ENCODE measurements at places on chromosomes 13 and 19.

DNA sequence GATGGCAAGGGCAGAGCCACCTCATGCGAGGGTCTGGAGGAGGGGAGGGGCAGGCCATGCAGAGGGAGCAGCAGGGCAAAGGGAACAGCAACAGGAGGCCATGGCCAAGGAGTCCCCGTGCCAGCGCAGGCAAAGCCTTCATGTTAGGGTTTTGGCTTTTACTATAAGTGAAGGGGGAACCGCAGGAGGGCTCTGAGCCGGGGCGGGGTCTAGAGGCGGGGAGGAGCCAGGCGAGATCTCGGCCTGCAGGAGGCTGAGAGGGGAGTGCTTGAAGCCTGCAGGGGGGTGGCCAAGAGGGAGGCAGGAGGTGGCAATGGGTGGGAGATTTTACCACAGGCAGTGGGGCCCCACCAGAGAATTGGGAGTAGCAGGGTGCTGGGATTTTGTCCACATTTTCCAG is 6.3 kb downstream of the ARHGAP33 start:
- no peak for DNase-seq

DNA sequence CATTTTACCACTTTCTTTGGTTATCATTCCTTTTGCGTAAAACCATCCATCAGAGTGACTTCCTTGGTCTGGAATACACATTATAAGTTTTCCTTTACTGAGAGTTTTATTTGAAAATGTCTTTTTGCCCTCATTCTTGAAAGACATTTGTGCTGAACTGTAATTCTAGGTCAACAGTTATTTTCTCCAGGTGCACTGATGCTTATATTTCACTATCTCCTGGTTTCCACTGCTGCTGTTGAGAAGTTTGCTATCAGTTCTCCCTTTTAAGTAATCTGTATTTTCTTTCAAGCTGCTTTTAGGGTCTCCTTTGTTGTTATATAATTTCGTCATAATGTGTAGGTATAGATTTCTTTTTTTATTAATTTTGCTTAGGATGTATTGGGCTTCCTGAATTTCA is 160.0 kb downstream of the DCT start:
- no peak for DNase-seq

DNA sequence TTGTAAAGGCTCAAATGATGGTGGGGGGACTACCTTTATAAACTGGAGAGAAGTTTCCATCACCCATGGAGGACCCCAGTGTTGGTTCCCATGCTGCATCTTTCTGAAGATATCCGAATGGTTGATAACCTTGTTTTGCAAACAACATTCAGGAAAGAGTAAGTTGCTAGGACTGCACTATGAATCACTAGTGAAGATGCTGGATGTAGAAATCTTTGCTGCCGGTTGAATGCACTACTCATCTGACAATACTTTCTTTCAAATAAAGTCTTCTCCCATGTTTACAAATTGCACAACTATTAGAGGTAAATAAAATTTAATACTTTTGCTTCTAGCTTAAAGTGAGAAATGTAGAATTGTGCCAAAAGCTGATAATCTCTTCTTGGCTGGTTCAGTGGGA is 198.4 kb upstream of the SLITRK6 start:
- no peak for DNase-seq

DNA sequence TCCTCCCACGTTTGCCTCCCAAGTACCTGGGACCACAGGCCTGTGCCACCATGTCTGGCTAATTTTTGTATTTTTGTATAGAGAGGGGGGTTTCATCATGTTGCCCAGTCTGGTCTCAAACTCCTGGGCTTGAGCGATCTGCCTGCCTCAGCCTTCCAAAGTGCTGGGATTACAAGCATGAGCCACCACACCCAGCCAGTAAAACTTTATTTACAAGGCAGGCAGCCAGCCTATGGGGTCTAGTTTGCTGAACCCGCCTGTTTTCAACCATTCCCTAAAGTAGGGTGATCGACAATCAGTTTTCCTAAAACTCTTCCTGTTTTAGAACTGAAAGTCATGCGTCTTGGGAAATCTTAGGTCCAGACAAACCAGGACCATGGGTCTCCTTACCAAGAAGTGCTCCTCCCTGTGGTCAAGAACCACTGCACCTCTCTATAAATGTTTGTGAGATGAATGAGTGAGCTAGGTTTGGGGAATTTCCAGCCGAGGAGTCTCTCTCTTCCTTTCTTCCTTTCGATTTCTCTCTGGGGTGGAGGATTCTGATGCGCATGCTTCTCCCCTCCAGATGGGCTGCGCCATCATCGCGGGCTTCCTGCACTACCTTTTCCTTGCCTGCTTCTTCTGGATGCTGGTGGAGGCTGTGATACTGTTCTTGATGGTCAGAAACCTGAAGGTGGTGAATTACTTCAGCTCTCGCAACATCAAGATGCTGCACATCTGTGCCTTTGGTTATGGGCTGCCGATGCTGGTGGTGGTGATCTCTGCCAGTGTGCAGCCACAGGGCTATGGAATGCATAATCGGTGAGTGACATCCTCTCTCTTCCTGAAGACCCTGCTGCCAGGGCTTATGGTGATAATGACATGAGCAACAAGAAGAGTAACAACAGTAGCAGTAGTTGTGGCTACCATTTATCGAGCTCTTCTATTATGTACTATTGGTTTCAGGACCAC is 38.7 kb downstream of the ADGRE1 start:
- DNase-seq, result peak; percentile 71

DNA sequence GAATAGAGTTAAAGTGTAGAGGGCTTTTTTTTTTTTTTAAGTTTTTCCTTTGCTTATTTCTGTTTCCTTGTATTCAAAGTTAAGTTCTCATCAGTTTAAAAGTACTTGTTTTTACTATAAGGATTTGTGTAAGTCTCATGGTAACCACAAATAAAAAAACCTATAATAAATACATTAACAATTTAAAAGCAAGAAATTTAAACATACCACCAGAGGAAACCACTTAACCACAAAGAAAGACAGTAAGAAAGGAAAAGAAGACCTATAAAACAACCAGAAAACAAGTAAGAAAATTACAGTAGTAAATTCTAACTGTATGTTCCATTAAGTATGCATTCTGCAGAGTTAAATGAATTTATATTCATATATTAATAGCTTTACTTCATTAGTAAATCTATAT is 999.1 kb upstream of the ATXN8OS start:
- DNase-seq, result no peak

DNA sequence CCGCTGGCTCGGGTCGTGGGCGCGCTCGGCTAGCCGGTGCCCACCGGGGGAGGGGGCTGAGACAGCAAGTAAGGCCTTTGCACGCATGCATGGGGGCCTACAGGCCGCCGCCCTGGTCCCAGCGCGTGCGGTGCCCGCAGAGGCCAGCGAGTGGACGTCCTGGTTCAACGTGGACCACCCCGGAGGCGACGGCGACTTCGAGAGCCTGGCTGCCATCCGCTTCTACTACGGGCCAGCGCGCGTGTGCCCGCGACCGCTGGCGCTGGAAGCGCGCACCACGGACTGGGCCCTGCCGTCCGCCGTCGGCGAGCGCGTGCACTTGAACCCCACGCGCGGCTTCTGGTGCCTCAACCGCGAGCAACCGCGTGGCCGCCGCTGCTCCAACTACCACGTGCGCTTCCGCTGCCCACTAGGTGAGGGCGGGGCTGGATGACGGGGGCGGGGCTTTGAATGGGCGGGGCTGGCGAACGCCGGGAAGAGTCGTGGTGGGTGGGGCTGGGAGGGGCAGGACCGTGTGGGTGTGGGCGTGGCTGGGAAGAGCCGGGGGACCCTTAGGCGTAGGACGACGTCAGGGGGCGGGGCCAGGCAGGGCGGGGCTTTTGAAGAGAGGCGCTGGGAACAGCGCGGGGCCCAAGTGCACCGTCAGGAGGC is 2.1 kb downstream of the CILP2 start:
- DNase-seq, result peak; percentile 86

DNA sequence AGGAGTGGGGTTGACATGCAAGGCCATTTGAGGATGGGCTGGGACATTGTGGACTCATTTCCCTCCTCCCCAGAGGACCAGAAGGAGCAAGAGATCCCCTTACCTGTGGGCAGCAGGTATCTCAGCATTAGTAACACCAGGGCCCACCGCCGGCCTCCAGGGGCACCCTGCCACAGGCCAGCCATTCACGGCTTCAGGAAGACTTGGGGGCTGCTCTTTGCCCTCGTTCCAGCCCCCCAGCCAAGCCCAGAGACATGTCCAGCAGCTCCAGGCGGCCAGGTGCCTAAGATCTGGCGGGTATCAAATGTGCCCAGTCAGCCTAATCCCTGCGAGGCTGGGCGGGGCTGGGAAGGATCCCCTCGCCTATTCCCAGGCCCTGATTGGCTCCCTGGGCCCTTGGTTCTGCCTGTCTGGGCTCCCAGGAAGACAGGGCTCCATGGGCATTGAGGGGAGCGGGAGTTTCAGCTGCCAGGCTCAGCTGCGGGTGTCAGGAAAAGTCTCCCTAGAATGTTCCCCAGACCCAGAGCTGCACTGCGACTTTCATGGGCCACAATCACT is 21.3 kb upstream of the OR1M1 start:
- no peak for DNase-seq

- DNase-seq, result peak; percentile 52
These were observed 3.6 kb downstream of the RGCC start for GRCh38 chr13:41460930-41461329.

- peak; percentile 43 for DNase-seq
These were observed 218.0 kb downstream of the RBM26 start for GRCh38 chr13:79187917-79188690.

DNA sequence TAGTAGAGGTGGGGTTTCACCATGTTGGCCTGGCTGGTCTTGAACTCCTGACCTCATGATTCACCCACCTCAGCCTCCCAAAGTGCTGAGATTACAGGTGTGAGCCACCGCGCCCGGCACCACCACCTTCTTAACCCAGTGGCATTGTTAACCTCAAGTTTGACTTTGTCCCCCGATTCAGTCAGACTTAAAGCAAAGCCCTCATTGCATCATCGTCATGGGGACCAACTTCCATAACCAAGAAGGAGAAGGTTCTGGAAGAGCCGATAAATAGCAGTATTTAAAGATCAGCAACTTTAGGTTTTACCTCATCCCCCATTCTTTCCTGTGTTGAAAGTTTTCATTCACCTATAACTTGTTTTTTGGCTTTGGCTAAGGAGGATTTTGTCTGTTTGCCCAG is 6.7 kb upstream of the INAFM1 start:
- DNase-seq, result no peak

GRCh38 chr19:6862673-6863078 is 24.7 kb upstream of the ADGRE1 start:
- DNase-seq, result peak; percentile 88

DNA sequence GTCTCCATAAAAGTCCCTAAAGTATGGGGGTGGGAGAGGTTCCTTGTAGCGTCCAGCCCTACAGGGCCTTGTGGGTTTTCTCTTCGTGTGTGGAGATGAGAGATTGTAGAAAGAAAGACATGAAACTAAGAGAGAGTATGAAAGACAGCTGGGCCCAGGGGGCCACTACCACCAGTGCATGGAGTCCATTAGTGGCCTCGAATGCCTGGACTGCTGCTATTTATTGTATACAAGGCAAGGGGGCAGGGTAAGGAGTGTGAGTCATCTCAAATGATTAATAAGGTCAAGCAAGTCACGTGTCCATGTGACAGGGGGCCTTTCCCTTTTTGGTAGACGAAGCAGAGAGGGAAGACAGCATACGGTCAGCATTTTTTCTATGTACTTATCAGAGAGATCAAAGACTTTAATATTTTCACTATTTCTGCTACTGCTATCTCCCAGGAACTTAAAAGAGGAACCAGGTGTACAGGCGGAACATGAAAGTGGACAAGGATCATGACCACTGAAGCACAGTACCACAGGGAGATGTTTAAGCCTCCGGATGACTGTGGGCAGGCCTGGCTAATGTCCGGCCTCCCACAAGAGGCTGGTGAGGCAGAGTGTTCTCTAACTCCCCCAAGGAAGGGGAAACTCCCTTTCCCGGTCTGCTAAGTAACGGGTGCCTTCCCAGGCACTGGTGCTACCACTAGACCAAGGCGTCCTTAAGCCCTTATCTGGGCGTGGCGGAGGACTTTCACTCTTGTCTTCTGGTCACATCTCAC is 25.5 kb downstream of the FGF21 start:
- peak; percentile 88 for DNase-seq

DNA sequence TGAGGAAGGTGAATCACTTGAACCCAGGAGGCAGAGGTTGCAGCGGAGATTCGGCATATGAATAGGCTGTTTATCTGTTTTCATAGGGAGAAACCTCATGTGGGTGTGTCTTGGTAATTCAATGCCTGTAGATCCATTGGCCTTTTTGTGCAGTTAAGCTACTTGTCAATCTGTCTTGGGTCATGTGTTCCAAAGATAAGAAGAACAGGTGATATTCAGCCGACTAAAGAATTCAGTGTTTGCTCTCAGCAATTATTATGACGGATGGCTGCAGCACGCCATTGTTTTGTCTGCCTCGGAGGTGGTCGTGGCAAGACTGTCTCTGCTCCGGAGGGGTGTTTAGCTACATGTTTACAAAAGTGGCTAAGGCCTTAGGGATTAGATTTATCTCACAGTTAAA is 573.0 kb upstream of the PCDH9 start:
- DNase-seq, result no peak

DNA sequence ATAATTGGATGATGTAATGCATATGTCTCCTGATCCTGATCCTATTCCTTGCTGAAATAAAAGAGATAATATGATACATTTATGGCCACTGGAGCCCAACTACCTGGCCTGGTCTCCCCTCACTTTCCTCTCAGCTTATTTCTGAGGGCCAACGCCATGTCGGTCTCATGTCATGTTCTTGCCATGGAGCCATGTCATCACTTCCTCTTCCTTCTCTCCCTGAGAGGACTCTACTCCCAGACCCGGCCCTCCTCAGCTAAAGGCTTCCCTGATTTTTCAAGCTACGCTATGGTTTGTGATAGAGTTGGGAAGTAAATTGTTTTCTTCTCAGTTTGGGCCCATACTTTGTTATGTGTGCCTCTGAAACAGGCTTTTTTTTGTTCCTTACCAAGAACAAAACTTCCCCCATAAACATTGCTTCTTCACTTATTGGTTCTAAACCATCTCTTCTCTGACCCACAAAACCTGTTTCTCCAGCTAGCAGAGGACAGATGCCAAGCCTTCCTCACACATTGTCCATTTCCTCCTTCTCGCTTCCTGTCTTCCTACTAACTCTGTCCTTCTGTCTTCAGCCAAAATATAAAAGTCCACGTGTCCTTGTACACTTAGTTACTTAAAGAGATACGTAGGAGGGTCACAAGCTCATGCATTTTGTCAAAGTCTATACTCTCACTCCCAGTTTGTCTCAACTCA is 319.9 kb upstream of the DACH1 start:
- no peak for DNase-seq

DNA sequence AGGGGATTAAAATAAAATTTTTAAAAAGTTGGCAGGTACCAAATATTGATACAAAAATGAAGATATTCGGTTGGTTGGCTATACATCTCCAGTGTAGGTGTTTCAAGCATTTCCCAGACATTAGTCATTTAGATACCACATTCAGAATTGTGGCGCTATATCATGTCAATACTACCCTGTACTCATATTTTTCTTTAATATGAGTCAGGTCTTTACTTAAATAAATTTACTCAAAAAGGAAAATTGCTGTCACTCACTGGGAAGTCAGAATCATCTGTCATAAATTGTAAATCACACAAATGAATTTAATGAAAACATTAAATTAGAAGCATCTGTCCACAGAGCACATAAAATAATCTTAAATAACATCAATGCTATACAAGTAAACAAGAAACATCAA is 134.2 kb downstream of the TSHZ3 start:
- DNase-seq, result no peak

GRCh38 chr19:41225238-41226052 is 6.4 kb downstream of the AXL start:
- DNase-seq, result peak; percentile 85

GRCh38 chr19:45125975-45126493 is 33.1 kb downstream of the PPP1R37 start:
- DNase-seq, result peak; percentile 56
